ENCODE measurements at places on chromosomes 3 and 15. TPM values are rescaled to one million over a fixed set of nuclear protein-coding genes. Genes with fewer than 3 reads are reported as not detected.

The PGBD4 gene
- 2.6 TPM for polyA plus RNA-seq

The GP5 gene
- polyA plus RNA-seq, result 0.40 TPM

- DNase-seq, result no peak
Observed at GRCh38 chr3:129837065-129837642, 56.4 kb downstream of the TMCC1 start.

The SNURF gene
- 25.9 TPM for polyA plus RNA-seq

The CPLX3 gene
- polyA plus RNA-seq, result not detected

DNA sequence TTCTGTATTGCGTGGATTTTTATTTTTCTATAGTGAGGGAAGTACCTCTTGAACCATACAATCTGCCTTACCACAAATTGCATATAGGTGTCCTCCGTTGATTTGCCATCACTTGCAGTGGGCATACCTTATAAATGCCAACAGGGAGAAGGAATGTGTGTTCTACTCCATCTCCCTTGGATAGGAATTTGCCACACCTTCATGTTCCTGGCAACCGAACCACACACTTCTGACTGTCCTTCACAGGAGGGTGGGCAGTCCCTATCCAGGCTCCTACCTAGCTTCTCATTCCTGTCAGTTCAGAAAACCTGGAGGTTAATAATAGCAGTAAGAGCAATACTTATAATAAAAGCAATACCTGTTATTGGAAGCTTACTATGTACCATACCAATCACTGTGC, 357.7 kb downstream of the EFHB start:
- no peak for DNase-seq

DNA sequence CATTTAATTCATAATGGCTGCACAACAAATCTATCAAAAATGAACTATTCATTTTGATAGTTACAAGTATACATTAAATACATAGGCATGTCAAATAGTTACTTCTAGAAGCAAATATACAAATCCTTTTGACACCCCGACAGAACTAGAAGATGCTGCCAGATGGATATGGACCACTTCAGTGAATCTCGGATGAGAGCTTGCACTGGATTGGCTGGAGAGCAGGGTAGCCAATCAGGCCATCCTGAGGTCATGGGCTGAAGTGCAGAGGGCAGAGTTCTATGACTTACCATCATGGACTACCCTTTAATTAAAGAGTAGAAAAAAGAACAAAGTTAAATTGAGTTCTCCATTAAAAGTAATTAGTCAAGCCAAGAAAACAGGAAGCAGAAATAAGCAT, 8.3 kb downstream of the CCNL1 start:
- DNase-seq, result no peak

GRCh38 chr3:55858302-55858701, 371.2 kb upstream of the WNT5A start:
- no peak for DNase-seq

DNA sequence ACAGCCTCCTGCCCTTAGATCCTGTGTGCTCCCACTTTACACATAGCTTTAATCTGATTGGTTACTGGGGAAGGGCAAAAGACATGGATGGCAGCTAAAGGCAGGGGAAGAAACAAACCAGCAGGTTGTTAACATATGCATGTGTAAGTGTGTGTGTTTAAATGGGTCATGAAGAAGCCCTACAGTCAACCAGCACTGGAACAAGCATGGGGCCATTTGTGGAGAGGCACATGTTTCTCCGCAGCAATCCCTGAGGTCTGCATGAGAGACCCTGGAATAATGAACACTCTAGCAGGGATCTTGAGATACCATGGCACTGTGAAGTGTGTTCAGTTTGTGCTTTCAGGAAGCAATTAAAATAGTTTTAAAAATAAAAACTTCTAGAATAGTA, 6.0 kb downstream of the KLF13 start:
- no peak for DNase-seq

GRCh38 chr3:180402471-180403073, 199.4 kb upstream of the TTC14 start:
- DNase-seq, result no peak

DNA sequence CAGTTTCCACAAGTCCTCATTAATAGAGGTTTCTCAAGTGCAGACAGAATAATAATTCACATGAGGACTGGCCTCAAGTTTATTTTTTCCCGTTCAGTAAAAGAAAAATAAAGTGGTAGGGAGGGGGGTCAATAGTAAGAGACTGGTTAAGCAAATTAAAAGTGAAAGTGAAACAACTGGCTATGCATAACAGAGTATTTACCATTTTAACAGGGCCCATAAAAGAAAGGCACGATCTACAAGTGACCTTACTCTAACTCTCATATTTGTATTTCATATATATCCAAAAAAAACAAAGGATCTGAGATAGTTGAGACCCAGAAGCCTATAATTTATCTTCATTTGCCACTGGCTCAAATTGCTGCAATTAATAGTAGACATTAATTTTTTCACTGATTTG, 686.3 kb downstream of the NTRK3 start:
- DNase-seq, result peak; percentile 28

The IL5RA gene
- polyA plus RNA-seq, result 0.73 TPM

The HGD gene
- polyA plus RNA-seq, result 97.3 TPM

- no peak for DNase-seq
Observed at GRCh38 chr3:58452176-58452575, 18.5 kb upstream of the PDHB start.

DNA sequence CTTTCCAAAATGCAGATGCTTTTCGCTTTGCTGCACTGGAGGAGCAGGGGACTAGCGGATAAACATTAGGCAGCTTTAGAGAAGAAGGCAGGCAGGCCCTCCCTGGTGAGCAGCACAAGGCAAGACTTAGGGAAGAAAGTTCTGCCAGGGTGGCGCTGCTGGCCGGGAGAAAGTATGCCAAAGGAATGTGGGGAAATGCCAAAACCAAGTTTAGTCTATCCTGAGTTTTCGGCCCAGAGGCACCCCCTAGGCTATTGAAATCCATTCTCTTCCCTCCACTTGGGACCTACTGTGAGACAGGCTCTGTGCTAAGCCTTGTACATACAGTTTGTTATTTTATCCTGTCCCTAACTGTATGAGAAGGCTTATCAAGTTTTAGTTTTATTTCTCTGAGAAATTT, 9.2 kb downstream of the SHC4 start:
- DNase-seq, result no peak

DNA sequence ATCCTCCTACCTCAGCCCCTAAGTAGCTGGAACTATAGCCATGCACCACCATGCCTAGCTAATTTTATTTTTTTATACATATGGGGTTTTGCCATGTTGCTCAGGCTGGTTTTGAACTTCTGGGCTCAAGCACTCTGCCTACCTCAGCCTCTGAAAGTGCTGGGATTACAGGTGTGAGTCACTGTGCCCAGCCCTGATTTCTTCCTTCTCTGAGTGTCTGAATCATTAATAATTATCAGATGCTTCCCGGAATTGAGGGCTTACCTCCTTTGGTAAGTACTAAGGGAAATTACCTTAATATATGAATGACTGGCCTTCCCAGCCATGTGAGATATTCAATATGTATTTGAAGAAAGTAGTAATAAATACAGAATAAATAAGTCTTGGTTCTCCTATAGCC, 7.2 kb downstream of the CLPX start:
- DNase-seq, result no peak

GRCh38 chr3:100150473-100150872, 36.2 kb upstream of the FILIP1L start:
- DNase-seq, result no peak

- no peak for DNase-seq
Observed at GRCh38 chr15:39602143-39602542, 21.3 kb downstream of the THBS1 start.

DNA sequence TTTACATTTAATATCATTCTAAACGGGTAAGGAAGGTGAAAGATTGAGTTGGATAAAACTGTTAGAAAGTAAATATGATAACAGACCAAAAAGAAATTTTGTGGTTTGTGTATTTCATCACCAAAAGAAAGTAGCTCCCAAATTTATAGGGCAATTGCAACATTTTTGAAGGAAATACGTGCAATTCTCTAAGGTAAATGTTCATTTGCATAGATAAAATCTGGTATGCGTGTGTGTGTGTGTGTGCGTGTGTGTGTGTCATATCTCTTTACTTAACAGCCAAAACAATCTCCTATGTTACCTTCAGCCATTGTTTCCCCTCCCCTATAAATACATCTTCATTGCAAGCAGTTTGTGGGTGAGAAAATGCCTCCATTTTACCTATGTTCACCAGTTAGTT, 208.4 kb downstream of the TNIK start:
- DNase-seq, result no peak

GRCh38 chr3:71850654-71851053, 65.7 kb upstream of the PROK2 start:
- DNase-seq, result no peak

- no peak for DNase-seq
Observed at GRCh38 chr15:74290645-74291044, 54.5 kb downstream of the CCDC33 start.

The IL16 gene
- polyA plus RNA-seq, result 4.9 TPM

DNA sequence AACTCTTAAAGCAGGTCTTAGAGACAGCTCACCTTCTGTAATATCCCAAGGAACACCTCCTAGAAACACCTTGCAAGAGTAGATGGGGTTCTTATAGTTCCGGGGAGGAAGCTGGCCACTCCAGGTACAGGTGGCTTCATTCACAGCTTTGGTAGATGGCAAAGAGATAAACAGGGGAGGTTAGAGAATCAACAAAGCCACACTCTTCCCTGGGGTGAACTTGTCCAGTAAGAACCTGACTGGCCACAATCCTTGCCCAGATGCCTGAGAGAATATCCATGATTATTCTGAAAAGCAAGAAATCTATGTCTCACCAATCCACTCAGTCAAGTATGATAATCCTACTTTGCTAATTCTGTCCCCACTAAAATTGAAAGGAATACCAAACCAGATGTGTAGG, 13.6 kb upstream of the RPS17 start:
- no peak for DNase-seq

The TRIM42 gene
- not detected for polyA plus RNA-seq

DNA sequence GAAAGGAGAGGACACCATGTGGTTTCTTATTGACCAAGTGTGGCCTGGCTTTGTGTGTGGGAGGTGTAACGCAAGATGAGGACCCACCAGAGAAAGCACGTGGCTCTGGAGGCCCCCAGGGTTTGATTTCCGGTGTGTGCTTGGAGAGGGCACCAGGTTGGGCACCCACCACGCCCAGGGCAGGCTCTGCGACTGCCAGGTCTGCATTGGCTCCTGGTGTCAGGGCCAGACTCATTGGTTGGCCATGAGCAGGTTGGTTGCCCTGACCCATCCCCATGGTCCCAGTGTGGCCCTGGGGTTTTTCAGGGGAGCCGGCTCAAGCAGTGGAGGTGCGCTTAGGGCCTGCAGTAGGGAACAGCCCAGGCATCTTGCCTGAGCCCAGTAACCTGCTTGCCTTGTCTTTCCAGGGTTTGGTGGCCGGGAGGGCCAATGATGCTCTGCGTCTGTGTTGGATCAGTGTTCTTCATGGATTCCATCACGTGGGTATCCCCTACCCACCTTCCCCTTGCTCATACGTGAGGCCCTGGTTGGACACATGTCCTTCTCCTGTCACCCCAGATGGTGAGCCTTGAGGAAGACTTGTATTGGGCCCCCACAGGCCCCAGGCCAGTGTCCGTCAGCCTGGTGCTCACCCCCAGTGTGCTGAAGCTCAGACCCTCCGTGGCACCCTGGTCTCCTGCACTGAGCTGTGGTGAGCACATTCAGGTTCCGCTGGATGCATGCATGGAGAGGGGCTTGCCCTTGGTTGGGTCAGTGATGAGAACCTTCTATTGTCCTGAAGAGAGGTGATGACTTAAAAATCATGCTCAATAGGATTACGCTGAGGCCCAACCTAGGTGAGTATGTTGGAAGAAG, 193.9 kb downstream of the UBE3A start:
- no peak for DNase-seq

GRCh38 chr3:179969525-179969924, 67.2 kb downstream of the PEX5L start:
- DNase-seq, result no peak

The SCAANT1 gene
- 1.0 TPM for polyA plus RNA-seq

DNA sequence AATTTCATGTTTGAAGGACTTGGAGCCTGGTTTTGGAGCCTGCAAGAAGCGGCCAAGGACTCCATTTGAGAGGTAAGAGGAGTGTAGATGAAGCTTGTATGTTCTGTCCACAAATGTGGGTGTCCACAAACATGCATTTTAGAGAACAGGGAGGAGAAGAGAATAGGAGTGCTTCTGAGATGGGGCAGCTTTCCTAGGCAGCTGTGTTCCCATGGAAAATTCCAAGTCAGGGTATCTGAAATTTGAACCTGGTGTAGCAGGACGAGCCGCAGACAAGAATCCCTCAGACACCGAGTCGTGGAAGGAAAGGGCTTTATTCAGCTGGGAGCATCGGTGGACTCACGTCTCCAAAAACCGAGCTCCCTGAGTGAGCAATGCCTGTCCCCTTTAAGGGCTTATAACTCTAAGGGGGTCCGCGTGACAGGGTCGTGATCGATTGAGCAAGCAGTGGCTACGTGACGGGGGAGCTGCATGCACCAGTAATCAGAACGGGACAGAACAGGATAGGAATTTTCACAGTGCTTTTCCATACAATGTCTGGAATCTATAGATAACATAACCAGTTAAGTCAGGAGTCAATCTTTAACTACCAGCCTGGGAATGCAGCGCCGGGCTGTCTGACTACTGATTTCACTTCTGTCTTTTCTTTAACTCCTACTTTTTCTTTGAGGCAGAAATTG, 71.4 kb upstream of the WDR72 start:
- no peak for DNase-seq

DNA sequence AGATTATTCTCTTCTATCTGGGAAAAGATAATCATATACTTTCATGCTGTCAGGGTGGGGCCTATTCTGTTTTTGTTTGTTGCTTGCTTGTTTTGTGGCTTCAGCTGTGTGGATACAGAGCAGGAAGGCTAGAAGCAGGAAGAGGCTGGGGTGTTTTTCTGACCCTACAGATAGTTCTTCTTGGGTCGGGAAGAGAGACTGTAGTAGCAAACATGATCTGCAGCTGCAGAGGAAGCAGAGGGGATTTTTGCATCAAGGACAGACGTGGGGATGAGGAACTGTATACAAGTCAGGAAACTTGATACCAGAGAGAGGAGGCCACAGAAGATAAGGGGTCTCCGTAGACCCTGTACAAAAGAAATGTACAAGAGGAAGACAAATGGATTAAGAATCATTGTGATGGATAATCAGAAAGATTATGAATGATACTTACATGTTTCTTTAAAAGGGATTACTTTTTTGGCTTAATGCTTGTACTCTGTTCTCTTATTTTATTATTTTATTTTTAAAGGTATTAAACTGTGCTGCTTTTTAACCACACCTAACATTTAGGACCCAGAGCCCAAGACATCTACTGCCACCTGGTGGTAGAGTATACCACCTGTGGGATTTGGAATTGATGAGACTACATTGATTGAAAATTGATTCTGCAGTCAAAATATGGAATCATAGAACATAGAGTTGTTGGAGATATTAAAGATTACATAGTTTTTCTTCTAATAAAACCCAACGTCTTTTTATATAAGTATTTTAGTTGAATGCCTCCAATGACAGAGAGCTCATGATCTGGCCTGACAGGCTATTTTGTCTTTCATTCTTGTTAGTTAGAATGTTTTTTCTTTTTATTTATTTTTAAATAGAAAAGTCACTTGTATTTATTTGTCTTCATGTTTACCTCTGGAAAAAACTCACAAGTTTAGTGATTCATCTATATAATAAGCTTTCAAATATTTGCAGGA, 87.3 kb upstream of the ROPN1 start:
- DNase-seq, result peak; percentile 39

The SLC28A1 gene
- 7.5 TPM for polyA plus RNA-seq

GRCh38 chr3:21894459-21895340, 143.7 kb upstream of the ZNF385D start:
- peak; percentile 22 for DNase-seq

The ZNF639 gene
- polyA plus RNA-seq, result 62.7 TPM

The CCDC54 gene
- 0.28 TPM for polyA plus RNA-seq

The ANKRD34C gene
- polyA plus RNA-seq, result 0.10 TPM

- DNase-seq, result peak; percentile 39
Observed at GRCh38 chr3:158659454-158660237, 12.8 kb downstream of the LXN start.

Data from left kidney (tissue), 8 donors.